Adrenal gland (tissue), 19 donors: ENCODE measurements at places on chromosomes 6 and 20. TPM values are rescaled to one million over a fixed set of nuclear protein-coding genes. Genes with fewer than 3 reads are reported as not detected.

Gene ADGRG6
- total RNA-seq, result 15.4 TPM

Gene RAB5IF
- total RNA-seq, result 118 TPM

Gene DLK2
- total RNA-seq, result 1.5 TPM

Gene TGM3
- total RNA-seq, result not detected

Gene COL21A1
- total RNA-seq, result 0.26 TPM

Gene C2
- total RNA-seq, result 62.0 TPM

Gene ABHD16B
- not detected for total RNA-seq

Gene KLHDC3
- total RNA-seq, result 121 TPM

Gene CTCFL
- not detected for total RNA-seq

Gene PPP1R16B
- total RNA-seq, result 17.1 TPM

- no peaks in the 10 kb centered on the region for H3K4me1 ChIP-seq
- no peaks in the 10 kb centered on the region for H3K27me3 ChIP-seq
- no peak overlapping the region for H3K27ac ChIP-seq
- no peak overlapping the region for H3K4me3 ChIP-seq
Observed at GRCh38 chr20:46573788-46574584, 23.5 kb upstream of the OCSTAMP start.

- H3K27me3 ChIP-seq, result no peaks in the 10 kb centered on the region
- DNase-seq, result no peak
- no peak overlapping the region for H3K27ac ChIP-seq
- no peaks in the 10 kb centered on the region for H3K36me3 ChIP-seq
- H3K4me3 ChIP-seq, result no peak overlapping the region
- H3K4me1 ChIP-seq, result no peaks in the 10 kb centered on the region
Observed at GRCh38 chr20:17128206-17128605, 98.6 kb upstream of the PCSK2 start.

- DNase-seq, result no peak
- H3K36me3 ChIP-seq, result no peaks in the 10 kb centered on the region
- no peaks in the 10 kb centered on the region for H3K27me3 ChIP-seq
- peak overlapping the region; percentile 23 for H3K27ac ChIP-seq
Observed at GRCh38 chr6:34957231-34957783, 68.3 kb downstream of the ANKS1A start.

- H3K27ac ChIP-seq, result no peak overlapping the region
- H3K4me3 ChIP-seq, result no peak overlapping the region
- no peaks in the 10 kb centered on the region for H3K4me1 ChIP-seq
Observed at GRCh38 chr6:28296520-28297060, 15.2 kb downstream of the PGBD1 start.

GRCh38 chr6:27143474-27144026, 104.0 kb upstream of the PRSS16 start:
- H3K4me1 ChIP-seq, result peaks cover 5% of the 10 kb centered on the region
- no peaks in the 10 kb centered on the region for H3K36me3 ChIP-seq
- DNase-seq, result no peak
- H3K27me3 ChIP-seq, result no peaks in the 10 kb centered on the region
- no peak overlapping the region for H3K27ac ChIP-seq

- no peak overlapping the region for H3K4me3 ChIP-seq
- no peak for DNase-seq
- H3K27ac ChIP-seq, result no peak overlapping the region
- no peaks in the 10 kb centered on the region for H3K27me3 ChIP-seq
- no peaks in the 10 kb centered on the region for H3K36me3 ChIP-seq
Observed at GRCh38 chr6:15073344-15073789, 172.5 kb upstream of the JARID2 start.

GRCh38 chr6:44229376-44230033, 6.1 kb downstream of the SLC29A1 start:
- H3K27ac ChIP-seq, result peak overlapping the region; percentile 88
- DNase-seq, result peak; percentile 70
- H3K4me3 ChIP-seq, result peak overlapping the region; percentile 9
- no peaks in the 10 kb centered on the region for H3K36me3 ChIP-seq

- no peak for DNase-seq
- H3K27ac ChIP-seq, result no peak overlapping the region
- no peaks in the 10 kb centered on the region for H3K36me3 ChIP-seq
- H3K4me1 ChIP-seq, result no peaks in the 10 kb centered on the region
- no peak overlapping the region for H3K4me3 ChIP-seq
Observed at GRCh38 chr6:104459543-104459942, 400.2 kb downstream of the HACE1 start.

GRCh38 chr6:21759721-21760120, 166.2 kb downstream of the SOX4 start:
- no peak for DNase-seq
- H3K36me3 ChIP-seq, result no peaks in the 10 kb centered on the region
- no peaks in the 10 kb centered on the region for H3K27me3 ChIP-seq
- H3K4me3 ChIP-seq, result no peak overlapping the region
- H3K27ac ChIP-seq, result no peak overlapping the region

DNA sequence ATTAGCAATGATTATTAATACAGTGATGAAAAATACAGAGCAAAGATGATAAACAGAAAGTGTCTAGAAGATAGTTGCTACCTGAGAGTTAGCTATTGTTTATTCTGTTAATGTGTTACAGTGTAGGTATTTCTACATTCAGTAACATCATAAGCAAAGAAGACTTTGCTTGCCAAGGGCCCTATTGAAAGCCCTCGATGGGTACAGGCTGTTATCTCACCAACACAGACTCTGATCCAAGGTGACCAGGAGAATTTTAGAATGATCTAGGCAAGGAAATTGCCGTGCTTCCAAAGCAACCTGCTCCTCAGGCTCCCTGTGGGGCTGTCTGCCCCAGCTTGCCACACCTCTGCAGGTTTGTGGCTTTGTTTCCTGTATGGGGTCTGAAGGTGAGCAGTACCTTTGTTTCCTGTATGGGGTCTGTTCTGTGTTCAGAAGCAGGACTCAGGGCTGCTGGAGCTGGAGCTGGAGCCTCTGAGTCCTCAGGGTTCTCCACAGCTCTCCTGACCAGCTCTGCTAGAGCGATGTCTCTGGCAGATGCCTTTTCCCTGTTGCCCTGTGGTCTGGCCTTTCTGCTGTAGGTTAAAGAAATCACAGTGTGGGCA, 32.5 kb downstream of the PHACTR3 start:
- H3K27ac ChIP-seq, result no peak overlapping the region
- H3K4me1 ChIP-seq, result no peaks in the 10 kb centered on the region
- H3K4me3 ChIP-seq, result no peak overlapping the region

- H3K4me3 ChIP-seq, result no peak overlapping the region
- H3K36me3 ChIP-seq, result no peaks in the 10 kb centered on the region
- H3K27ac ChIP-seq, result no peak overlapping the region
- no peaks in the 10 kb centered on the region for H3K4me1 ChIP-seq
- DNase-seq, result no peak
- no peaks in the 10 kb centered on the region for H3K27me3 ChIP-seq
Observed at GRCh38 chr20:59148701-59149493, 14.7 kb upstream of the ZNF831 start.

- H3K27me3 ChIP-seq, result no peaks in the 10 kb centered on the region
- no peak overlapping the region for H3K4me3 ChIP-seq
- H3K36me3 ChIP-seq, result no peaks in the 10 kb centered on the region
- H3K4me1 ChIP-seq, result no peaks in the 10 kb centered on the region
- no peak for DNase-seq
Observed at GRCh38 chr6:30845183-30845582, 39.1 kb upstream of the DDR1 start.

GRCh38 chr20:41359541-41360011, 7.0 kb downstream of the EMILIN3 start:
- H3K27ac ChIP-seq, result no peak overlapping the region
- DNase-seq, result no peak
- H3K36me3 ChIP-seq, result no peaks in the 10 kb centered on the region
- no peak overlapping the region for H3K4me3 ChIP-seq
- no peaks in the 10 kb centered on the region for H3K27me3 ChIP-seq

- H3K27me3 ChIP-seq, result no peaks in the 10 kb centered on the region
- H3K4me3 ChIP-seq, result no peak overlapping the region
- no peak overlapping the region for H3K27ac ChIP-seq
- no peaks in the 10 kb centered on the region for H3K36me3 ChIP-seq
- no peak for DNase-seq
Observed at GRCh38 chr6:124798942-124799496, 163.2 kb upstream of the RNF217 start.

DNA sequence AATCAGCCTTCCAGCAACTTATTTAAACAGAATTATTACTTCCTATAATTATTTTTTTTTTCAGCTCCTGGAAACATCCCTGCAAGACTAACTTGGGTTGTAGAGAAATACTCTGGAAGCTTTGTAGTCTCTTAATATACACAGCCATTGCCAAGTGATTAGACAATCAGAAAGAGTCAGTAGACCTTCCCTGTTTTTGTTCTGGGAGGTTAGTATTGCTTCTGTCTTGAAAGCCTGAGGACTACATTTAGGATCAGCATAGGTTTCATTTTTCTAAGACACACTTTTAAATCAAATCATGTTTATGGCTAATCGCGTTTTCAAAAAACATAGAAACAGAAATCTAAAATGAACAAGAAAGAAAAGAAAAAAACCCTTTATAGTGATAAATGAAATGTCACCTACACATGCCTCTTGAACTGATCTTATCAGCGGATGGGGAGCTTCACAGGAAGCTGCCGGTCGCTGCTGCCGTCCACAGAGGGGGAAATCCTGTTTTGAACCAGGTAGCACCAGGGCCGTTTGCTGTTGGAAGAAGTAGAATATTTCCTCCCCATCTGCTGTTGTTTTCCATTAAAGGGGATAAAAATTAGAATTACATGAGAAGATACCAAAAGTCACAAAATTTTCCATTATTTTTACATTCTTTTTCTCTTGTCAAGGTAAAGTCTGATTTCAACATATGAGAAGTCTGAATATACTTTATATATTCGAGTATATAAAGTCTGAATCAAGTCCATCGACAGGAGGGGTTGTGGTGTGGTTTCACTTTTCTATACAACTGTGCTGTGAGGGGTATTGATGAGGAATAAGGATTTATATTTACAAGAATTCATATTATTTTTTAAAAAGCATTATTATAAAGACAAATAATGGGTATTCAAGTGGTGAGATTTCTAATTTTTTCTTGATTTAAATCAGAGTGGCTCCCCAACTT, 94.6 kb downstream of the ARMC2 start:
- H3K36me3 ChIP-seq, result no peaks in the 10 kb centered on the region
- DNase-seq, result no peak
- H3K4me1 ChIP-seq, result peaks cover 30% of the 10 kb centered on the region
- H3K27ac ChIP-seq, result no peak overlapping the region

- no peaks in the 10 kb centered on the region for H3K36me3 ChIP-seq
- DNase-seq, result no peak
- no peak overlapping the region for H3K4me3 ChIP-seq
- H3K4me1 ChIP-seq, result peaks cover 6% of the 10 kb centered on the region
- H3K27me3 ChIP-seq, result no peaks in the 10 kb centered on the region
- H3K27ac ChIP-seq, result no peak overlapping the region
Observed at GRCh38 chr20:49810491-49811190, 2.0 kb upstream of the SLC9A8 start.

DNA sequence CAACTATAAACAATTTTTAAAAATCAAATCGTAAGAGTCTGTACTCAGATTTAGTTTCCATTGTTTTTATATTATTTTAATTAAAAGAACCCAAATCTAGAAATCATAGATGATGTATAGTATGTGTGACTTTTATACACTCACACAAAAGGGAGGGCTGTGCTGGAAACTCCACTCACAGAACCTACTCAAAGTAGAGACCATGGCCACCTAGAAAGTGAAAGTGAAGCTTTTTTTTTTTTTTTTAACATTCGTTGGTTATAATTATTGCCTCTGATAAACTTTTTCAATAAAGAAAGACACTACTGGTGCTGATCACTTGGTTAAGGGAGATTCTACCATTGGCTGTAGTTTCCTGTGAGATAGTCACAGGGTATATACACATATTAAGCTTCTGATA, 37.9 kb upstream of the PRL start:
- no peak for DNase-seq
- H3K4me1 ChIP-seq, result no peaks in the 10 kb centered on the region
- H3K27me3 ChIP-seq, result no peaks in the 10 kb centered on the region
- no peak overlapping the region for H3K4me3 ChIP-seq

DNA sequence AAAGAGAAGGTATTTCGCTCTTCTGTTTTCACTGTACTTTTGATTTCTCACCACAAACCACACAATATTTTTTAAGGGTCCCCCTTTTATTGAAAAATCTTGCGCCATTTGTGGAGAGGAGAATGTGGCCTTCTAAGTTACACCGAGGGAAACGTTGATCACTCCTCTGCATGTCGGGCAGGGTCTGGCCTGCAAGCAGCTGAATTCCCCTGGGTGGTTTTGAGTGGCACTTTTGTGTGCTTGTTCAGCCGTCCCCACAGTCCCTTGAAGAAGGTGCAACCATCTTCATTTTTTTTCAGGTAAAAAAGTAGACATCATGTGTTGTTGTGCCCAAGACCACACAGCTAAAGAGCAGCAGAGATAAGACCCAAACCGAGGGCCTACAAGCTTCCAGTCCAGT, 6.1 kb downstream of the GPR31 start:
- no peaks in the 10 kb centered on the region for H3K27me3 ChIP-seq
- no peak overlapping the region for H3K27ac ChIP-seq
- DNase-seq, result no peak
- no peaks in the 10 kb centered on the region for H3K36me3 ChIP-seq
- H3K4me3 ChIP-seq, result no peak overlapping the region

GRCh38 chr6:53441035-53441493, 92.3 kb upstream of the ELOVL5 start:
- DNase-seq, result no peak
- no peaks in the 10 kb centered on the region for H3K36me3 ChIP-seq
- no peaks in the 10 kb centered on the region for H3K27me3 ChIP-seq
- H3K4me3 ChIP-seq, result no peak overlapping the region
- H3K27ac ChIP-seq, result no peak overlapping the region

- H3K36me3 ChIP-seq, result no peaks in the 10 kb centered on the region
- no peak overlapping the region for H3K27ac ChIP-seq
- no peak for DNase-seq
- H3K27me3 ChIP-seq, result no peaks in the 10 kb centered on the region
Observed at GRCh38 chr6:4561773-4562400, 214.3 kb upstream of the CDYL start.

GRCh38 chr6:52423971-52424381, 3.8 kb downstream of the EFHC1 start:
- DNase-seq, result no peak
- H3K27me3 ChIP-seq, result no peaks in the 10 kb centered on the region
- no peak overlapping the region for H3K27ac ChIP-seq

GRCh38 chr6:147506704-147507114, 1.8 kb upstream of the SAMD5 start:
- H3K36me3 ChIP-seq, result no peaks in the 10 kb centered on the region
- H3K27ac ChIP-seq, result no peak overlapping the region
- peak; percentile 75 for DNase-seq
